Omental fat pad (tissue), 4 donors: ENCODE measurements at places on chromosomes 12 and 14. TPM values are rescaled to one million over a fixed set of nuclear protein-coding genes. Genes with fewer than 3 reads are reported as not detected.

DNA sequence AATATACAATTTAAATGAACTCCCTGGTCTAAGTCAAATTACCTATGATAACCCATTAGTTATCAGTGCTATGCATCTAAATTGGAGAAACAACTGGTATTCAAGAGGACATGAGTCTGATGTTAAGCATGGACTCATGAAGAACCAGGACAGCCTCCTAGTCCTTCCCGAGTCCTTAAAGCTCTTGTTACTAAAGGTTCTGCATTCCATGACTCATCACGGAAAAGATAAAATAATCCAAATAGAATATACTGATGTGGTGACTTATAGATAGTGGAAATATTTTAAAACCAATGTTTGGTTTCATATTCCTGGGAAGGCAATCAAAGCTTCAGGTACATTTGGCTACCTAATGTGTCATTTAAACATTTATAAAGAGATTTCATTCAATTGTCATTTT is 117.2 kb upstream of the PMCH start:
- DNase-seq, result no peak

GRCh38 chr12:72230589-72230988 is 41.6 kb upstream of the TRHDE start:
- DNase-seq, result no peak

DNA sequence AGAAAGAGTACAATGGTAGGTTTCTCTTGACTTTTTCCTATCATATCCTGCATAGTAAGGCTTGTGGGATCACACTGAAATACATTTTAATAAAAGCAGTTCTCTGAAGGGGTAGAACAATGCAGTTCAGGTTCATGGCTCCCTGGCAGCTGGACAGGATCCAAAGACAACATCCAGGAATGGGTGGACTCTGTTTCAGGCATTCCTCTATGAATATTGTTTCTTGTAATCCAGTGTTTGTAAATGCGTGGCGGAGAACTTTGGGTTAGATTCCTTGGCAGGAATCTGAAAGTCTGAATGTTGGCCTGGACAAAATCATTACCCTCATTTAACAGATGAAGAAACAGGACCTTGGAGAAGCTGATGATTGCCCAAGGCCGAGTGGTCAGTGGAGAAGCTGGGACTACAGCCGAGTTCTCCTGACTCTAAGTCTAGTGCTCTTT is 43.5 kb downstream of the SYNE2 start:
- no peak for DNase-seq

The DHRS2 gene
- not detected for total RNA-seq

- DNase-seq, result no peak
Observed at GRCh38 chr12:110073049-110073831, 24.9 kb upstream of the C12orf76 start.

The SPIC gene
- not detected for total RNA-seq

The SIX6 gene
- total RNA-seq, result not detected

DNA sequence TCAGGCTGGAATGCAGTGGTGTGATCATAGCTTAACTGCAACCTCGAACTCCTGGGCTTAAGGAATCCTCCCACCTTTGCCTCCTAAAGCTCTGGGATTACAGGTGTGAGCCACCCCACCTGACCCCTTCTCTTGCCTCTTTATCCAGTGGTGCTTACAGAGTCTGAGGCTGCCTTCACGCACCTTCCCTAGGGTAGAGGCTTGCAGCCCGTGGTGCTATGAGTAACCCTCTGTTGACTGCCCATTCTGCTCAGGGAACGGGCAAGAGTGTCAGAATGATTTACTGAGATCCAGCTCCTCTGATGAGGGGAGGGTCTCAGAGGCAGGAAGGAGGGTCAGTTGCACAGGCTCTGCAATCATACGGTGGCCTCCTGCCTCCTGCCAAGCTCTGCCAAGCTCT is 125.1 kb upstream of the TBX3 start:
- no peak for DNase-seq

DNA sequence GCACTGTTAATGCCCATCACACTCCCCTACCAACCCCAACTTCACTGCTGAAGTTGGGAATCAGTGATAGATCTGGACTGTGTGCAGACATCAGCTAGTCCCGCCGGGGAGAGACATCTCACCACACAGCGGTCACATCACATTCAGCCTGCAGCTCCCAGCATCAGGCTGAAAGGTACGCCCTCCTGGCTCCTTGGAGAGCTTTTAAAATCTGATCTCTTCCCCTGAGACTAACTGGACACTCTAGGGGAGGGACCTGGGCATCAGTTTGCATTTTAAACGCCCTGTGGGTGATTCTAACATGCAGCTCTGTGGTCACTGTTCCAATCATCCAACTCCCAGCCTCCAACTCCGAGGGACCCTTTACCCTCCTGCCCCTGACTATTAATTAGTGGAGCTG is 58.4 kb downstream of the CCDC85C start:
- no peak for DNase-seq

The MYO1A gene
- 0.25 TPM for total RNA-seq

DNA sequence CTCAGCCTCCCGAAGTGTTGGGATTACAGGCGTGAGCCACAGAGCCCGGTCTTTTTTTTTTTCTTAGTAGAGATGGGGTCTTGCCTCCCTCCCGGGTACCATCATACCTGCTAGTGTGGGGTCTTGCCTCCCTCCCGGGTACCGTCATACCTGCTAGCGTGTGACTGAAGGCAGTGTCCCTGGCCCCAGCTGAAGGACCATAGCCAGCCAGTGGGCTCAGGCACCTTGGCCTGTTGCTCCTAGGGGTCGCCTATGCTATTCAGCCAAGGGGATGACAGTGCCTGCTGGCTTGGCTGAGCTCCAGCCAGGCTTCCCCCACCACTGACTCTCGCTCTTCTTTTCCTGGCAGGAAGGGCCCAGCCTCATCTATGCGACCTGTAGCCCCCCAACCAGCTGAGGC is 10.5 kb upstream of the BLTP3B start:
- no peak for DNase-seq

- DNase-seq, result no peak
Observed at GRCh38 chr14:90105756-90106155, 44.0 kb downstream of the KCNK13 start.

- DNase-seq, result no peak
Observed at GRCh38 chr14:34766060-34766459, 51.7 kb upstream of the CFL2 start.

GRCh38 chr12:60027266-60027665 is 431.4 kb downstream of the SLC16A7 start:
- DNase-seq, result no peak

DNA sequence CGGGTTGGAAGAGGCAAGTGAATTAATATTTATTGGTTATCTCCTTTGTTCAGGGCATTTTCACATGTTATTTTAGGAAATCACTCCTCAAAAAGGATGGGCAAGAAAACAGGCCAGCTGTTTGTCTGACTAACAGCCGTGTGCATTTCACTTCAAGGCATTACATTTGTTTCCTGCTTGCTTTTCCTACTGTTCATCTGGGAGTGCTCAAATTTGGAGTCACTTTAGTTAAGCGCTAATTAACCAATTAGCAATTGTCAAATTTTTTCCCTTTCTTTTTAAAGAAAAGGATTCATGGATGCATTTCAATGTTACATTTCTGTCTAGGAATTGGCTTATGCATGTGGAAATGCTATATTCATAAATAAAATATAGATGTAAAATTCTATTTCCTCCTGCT is 415.9 kb downstream of the NELL2 start:
- DNase-seq, result no peak

The CCDC59 gene
- 76.6 TPM for total RNA-seq

DNA sequence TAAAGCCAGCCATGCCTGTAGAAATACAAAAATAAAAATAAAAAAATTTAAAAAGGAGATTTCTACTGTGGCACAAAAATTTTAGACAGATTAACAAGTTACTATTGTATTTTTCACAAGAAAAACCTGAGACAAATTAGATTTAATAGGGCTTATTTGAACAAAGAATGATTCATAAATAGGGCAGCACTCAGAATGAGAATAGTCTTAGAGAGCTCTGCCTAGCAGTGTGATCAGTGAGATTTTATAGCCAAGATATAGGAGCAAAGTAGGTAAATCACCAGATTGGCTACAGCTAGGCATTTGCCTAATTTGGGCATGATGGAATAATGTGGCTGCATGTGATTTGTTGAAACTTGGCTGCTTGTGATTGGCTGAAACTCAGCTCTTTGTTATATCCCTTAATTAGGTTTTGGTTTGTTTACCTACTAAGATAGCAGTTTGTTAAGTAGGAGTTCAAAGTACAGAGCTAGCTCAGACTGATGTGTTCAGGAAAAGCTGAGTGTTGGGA is 279.7 kb upstream of the TMTC1 start:
- no peak for DNase-seq

GRCh38 chr12:48927261-48927660 is 2.0 kb upstream of the FKBP11 start:
- no peak for DNase-seq
